ENCODE measurements at places on chromosomes 1 and 21.

- DNase-seq = no peak
Observed at GRCh38 chr1:81700728-81701470, 99.8 kb upstream of the ADGRL2 start.

GRCh38 chr1:185595835-185596667 is 138.1 kb upstream of the HMCN1 start:
- DNase-seq = peak; percentile 5

DNA sequence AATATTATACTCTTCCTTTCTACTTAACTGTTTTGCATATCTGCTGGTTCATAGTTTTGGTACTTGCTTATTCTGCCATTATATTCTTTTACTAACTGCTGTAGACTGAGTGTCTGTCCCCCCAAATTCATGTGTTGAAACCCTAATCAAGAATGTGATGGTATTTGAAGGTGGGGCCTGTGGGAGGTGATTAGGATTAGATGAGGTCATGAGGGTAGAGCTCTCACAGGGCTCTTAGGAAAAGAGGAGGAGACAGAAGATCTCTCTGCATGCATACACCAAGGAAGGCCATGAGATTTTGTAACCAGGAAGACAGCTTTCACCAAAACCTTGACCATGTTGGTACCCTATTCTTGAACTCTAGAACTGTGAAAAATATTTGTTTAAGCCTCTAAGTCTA is 354.1 kb upstream of the B3GALT2 start:
- DNase-seq = no peak

DNA sequence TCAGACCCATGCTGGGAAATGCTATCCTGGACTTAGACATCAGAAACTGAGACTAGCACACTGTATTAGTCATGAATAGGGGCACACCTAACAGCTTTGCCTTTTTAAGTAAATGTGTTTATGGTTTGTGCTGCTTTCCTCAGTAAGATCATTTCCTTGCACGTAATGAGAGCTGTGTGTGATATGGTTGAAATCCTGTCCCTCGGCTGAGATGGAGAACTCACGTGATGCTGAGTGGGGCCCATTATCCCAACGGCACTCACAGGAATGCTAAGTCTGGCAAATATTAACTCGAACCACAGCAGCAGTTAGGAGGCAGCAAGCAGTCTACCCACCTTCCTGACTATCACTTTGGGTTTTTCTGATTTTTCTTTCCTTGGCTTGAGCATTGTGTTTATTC is 38.2 kb downstream of the BCL9 start:
- peak; percentile 61 for DNase-seq

DNA sequence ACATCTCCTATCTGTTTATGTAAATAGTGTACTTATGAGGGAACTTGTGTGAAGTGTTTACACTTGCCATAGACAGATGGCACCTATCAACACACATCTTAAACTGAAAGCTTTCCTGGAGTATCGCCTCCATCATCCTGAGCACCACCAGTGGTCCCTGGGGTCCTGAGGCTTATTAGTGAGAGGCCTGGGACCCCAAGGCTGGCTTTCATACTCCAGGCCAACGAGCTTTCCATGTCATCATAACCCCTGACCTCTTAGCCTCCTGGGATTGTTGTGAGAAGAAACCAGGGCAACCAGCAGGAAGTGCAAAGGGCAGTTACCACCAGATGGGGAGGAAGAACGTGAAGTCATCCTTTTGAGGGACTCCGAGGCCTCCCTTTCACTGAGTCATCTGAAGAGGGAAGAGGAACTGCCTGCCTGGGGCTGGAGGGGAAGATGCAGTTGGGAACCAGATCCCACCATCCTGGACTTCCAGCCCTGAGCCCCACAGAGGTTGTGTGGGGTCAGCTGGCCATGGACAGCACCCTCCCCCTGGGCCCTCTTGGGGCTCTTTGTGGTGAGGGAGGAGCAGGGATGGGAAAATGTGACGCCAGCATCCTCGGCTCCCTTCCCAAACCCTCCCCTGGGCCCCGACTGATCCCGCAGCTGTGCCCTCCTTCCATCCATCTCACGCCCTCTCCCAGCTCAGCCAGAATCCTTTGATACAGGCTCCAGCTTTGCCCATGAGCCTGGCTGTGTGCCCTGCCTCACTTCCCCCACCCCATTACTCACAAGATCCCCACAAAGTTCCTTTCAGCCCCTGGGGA is 5.8 kb downstream of the INKA2 start:
- DNase-seq = no peak

GRCh38 chr1:115717541-115717940 is 51.0 kb downstream of the CASQ2 start:
- DNase-seq = no peak

- DNase-seq = peak; percentile 49
Observed at GRCh38 chr1:59366346-59366745, 69.5 kb downstream of the FGGY start.

GRCh38 chr1:204335085-204335484 is 24.6 kb downstream of the PLEKHA6 start:
- DNase-seq = no peak

GRCh38 chr1:94666797-94667196 is 125.2 kb upstream of the F3 start:
- DNase-seq = no peak

DNA sequence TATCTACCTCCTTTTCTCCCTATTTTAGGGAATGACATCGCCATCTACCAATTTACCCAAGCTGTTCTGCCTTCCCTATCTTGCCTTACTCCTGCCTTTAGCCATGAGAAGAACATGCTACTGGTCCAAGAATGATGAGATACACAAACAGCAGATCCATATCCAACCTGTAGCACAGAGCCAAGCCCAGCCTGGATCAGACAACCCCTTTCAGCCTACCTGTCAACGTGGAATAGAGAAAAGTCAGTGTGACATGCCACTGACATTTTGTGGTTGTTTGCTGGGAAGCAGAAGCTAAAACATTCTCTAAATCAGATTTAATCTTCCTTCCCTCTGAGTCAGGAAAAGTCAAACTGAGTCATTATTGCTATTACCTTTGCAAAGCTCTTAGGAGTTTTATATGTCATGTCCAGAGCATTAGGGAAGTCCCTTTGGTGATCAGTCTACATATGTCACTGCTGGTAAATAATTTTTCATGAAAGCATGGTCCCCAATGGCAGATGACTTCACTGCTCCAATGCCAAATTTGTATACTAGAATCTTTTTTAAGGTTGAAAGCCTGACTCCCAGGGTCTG is 143.1 kb downstream of the TPR start:
- DNase-seq = no peak

DNA sequence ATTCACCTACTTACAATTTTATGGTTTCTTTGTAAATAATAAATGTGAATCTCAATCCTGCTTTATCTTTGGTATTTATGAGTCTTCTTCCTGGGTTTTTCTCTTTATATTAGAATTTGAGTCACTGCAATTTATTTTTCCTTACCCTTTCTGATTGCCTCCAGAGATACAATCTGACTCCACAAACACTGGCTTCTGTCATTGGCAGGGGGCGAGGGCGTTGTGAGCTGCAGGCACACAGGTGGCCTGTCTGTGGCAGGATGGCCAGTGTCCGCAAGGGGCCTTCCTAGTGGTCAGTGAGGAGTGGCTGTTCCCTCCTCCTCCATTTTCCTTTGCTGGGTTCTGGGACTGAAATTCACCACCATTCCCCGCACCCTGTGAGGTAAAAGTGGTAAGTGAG is 2.0 kb upstream of the MTARC1 start:
- DNase-seq = no peak

DNA sequence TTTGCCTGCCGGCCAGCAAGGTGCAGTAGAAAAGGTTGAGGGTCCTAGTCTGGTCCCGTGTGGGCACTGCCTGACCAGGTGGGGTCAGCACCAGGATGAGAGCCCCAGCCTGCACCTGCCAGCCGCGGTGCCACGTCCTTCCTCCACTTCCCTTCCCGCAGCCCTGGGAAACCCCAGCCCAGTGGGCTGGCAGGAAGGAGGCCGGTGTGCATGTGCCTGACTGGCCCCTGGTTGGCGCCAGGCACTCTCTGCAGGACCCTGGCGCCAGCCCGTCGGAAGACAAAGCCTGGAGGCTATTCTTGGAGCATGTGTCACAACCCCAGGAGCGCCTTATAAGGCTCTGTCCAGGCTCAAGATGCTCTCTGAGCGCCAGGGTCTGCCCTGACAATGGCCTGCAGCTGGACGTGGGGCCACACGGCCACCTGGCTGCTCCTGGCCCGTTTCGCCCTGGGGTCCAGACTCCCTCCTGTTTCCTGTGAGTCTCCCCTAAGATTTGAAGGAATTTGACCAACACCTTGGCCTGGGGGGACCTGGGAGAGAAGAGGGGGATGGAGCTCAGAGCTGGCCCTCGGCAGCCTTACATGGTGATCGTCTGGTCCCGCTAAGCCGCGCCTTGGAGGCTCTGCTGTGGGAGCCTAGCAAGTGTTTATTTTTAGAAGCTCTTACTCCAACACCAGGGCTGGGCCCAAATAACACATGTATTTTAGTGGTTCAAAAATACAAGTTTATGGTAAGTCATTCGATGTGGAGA is 31.9 kb upstream of the POFUT2 start:
- DNase-seq = no peak

- no peak for DNase-seq
Observed at GRCh38 chr1:158310623-158311022, 20.7 kb downstream of the CD1B start.

GRCh38 chr1:93471911-93472310 is 24.0 kb downstream of the FNBP1L start:
- peak; percentile 77 for DNase-seq

- DNase-seq = no peak
Observed at GRCh38 chr1:226690460-226690982, 48.6 kb downstream of the ITPKB start.

- no peak for DNase-seq
Observed at GRCh38 chr1:231844986-231845502, 218.5 kb downstream of the DISC1 start.
